ENCODE measurements at places on chromosomes 6 and 20. TPM values are rescaled to one million over a fixed set of nuclear protein-coding genes. Genes with fewer than 3 reads are reported as not detected.
A peak's percentile ranks its signal among the peaks of the same experiment; 100 is the strongest.

DNA sequence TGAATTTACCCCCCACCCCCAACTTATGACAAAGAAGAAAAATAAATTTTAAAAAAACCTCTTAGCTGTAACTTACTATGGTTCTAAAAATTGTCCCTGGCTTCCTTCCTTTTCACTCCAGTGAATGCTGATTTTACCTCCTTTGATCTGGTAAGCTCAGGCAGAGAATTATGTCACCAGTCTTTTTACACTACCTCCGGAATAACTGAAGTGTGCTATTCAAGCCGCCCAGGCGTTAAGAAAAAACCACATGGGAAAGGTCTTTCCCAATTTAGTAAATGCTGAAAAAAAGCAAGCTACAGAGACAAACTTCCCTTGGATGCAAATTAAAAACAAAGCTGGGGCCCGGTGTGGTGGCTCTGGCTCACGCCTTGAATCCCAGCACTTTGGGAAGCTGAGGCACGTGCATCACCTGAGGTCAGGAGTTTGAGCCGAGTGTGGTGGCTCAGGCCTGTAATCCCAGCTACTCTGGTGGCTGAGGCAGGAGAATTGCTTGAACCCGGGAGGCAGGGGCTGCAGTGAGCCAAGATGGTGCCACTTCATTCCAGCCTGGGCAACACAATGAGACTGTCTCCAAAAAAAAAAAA lies 12.4 kb downstream of the SNX5 start:
- DNase-seq: no peak

DNA sequence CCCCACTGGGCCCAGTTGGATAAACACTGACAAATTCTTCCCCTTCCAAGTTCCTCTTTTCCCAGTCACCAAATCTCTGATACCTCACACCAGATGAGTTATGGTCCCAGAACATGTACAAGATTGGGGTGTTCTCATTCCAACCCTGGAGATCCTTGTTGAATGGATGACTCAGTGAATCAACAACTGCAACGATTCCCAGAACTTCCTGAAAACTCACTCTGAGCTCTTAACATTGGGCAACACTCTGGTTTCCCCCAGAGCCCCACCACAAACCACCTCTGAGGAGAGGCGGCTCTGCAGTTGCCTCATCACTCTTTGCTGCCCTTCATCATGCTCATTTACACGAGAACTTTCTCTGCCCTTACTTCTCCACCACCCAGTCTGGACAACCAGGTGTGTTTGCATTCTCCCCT lies 115.2 kb downstream of the MRPL14 start:
- DNase-seq: peak; percentile 16

- no peak for DNase-seq
These were observed 80.1 kb downstream of the GMDS start for GRCh38 chr6:2165286-2165685.

- no peak for DNase-seq
These were observed 594.2 kb upstream of the CHD6 start for GRCh38 chr20:42212391-42212790.

DNA sequence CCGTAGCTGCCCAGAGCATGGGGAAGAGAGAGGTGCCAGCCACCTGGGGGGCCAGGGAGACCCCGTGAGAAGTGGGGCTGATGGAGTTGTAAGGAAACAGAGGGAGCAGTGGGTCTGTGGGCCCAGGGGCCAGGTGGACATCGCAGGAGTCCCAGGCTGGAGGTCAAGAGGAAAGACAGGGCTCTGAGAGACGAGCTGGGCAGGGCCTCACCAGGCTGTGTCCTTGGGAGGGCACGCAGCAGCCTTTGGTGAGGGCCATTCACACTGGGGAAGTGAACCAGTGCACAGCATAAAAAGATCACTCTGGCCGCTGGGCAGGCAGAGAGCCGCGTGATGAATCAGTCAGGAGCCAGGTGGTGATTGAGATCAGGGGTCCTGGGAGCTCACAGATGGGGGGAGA lies 73.9 kb upstream of the FOXQ1 start:
- no peak for DNase-seq

DNA sequence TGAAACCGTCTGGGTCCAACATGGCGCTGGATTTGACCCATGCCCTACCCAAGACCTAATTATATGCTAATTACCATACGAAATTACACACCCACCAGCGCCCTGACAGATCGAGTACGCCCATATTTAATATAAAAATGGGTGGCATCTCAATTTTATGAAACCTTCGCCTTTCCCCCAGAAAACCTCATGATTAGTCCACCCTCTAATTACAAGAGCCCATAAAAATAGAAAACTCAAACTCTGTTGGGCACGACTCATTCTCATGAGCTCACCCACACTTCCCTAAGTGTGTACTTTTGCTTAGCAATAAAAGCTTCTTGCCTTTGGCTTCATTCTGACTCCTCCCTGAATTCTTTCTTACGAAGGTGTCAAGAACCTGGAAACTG lies 136.4 kb downstream of the OR2B2 start:
- no peak for DNase-seq

DNA sequence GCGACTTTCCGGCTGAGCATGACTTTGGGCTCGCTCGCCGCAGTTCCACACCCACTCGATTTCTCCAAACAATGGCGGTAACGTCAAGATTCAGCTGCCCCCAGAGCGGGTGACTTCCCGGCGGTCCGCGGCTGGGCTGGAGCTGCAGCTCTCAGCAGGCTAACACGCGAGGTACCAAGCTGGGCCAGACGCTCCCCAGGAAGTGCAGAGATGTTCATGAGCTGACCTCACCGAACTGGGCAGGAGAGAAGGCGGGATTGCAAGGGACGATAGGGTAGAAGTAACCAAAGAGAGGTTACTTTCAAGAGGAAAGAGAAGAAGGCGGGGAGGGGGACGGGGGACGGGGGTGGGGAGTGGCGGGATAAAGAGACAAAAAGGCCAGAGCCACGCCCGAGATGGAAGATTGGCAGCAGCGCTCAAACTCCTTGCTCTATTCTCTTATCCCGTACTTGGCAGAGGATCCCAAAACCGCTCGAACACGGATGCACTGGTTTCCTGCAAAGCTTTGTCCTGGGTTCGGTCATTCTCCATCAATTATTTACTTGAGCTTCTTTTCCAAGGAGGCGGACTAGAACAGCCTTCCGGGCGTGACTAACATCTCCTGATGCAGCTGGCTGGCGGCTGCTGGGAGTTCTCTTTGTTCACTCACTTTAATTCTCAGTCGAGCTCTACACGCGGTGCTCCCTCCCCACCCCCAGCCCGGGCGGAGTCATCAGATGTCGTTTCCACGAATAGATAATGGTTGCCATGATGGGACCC lies at the start of gene MTCL3:
Gene MTCL3 (minus strand): TSS at position 626 of the 759 bp plus-strand sequence.
- no peak for DNase-seq

- DNase-seq: no peak
These were observed 294.4 kb upstream of the TBX18 start for GRCh38 chr6:85058806-85059205.

DNA sequence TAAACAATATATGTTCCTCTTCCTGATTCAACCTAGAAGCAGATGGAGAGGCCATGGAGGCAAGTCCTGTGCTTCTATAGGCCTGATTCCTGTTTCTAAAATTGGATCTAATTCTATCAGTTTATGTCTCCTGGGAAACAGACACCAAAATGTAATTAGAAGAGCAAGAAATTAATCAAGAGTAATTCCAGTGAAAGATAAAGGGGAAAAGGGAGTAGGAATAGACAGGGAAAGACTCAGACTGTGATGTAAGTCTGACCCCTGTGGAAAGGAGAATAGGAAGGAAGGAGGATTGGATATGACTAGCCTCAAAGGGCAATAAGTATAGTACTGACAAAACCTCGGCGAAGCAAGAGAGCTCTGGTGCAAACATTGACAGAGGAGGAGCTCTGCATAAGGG lies 33.9 kb upstream of the FBXO30 start:
- no peak for DNase-seq

DNA sequence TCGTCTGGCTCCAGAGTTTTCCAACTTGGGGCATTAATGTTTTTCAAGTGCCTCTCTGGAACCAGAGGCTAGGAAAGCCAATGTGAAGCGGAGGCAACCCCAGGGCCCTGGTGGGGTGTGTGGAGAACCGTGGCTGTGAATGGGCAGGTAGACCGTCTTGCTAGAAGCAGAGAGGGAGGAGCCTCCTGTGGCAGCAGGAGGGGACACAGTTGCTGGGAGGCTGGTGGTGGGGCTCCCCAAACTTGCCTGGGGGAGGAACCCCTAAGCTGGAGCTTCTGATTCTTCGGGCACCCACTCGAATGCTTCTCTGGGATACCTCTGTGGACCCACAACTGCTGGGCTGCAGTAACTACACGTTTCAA lies 65.3 kb upstream of the APCDD1L start:
- DNase-seq: no peak

- DNase-seq: no peak
These were observed 52.3 kb downstream of the PIGU start for GRCh38 chr20:34624629-34625028.

DNA sequence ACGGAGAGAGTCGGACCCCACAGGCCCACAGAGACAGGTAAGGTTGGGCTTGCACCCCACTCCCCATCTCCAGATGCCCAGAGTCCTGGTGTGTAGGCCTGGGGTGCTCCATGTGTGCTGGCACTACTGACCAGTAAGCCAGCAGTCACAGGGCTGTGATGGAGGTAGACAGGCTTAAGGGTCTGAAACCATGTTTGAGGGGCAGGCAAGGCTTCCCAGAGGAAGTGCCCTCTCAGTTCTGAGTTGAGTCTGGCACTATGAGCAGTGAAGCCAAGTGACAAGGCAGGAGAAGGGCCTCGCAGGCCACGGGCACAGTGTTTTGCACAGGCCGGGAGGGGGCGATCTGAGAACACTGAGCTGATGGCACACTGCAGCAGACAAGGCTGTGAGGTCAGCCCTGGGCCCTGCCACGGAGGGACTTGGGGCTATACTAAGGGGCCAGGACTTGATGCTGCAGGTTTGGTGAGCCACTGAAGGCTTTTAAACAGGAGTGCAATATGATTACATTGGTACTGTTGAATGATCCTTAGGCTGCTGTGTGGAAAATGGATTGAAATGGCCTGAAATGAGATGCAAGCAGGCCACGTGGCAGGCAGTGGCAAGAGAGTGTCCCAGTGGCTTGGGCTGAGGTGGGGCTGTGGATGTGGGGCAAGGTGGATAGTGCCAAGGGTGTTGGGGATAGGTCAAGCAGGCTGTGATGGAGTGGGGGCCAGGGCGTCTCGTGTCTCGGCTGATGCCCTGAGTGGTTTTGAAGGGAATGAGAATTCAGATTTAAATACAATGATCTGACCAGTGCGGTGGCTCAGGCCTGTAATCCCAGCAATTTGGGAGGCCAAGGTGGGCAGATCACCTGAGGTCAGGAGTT lies 20.3 kb downstream of the TTBK1 start:
- DNase-seq: peak; percentile 48

GRCh38 chr6:162478192-162478671 lies 249.3 kb downstream of the PRKN start:
- no peak for DNase-seq

Gene RAMACL
- total RNA-seq: 4.0 TPM

Gene MAP3K5
- total RNA-seq: 7.0 TPM

Gene BEND3
- total RNA-seq: 4.8 TPM

Gene BPIFA3
- total RNA-seq: not detected

Gene TMC2
- not detected for total RNA-seq

Gene SPATS1
- not detected for total RNA-seq

Gene HLA-DQA2
- not detected for total RNA-seq

Gene SNAP25
- 4.4 TPM for total RNA-seq

Gene VWA7
- total RNA-seq: 0.25 TPM

Gene TGM3
- total RNA-seq: not detected

Gene C20orf141
- total RNA-seq: not detected

Gene FAM184A
- total RNA-seq: 0.95 TPM

Measured in endothelial cell of umbilical vein (primary cell).